ENCODE measurements at places on chromosomes 13 and 19.

- no peak for ATAC-seq
These were observed 43.6 kb downstream of the PHF11 start for GRCh38 chr13:49539313-49539712.

DNA sequence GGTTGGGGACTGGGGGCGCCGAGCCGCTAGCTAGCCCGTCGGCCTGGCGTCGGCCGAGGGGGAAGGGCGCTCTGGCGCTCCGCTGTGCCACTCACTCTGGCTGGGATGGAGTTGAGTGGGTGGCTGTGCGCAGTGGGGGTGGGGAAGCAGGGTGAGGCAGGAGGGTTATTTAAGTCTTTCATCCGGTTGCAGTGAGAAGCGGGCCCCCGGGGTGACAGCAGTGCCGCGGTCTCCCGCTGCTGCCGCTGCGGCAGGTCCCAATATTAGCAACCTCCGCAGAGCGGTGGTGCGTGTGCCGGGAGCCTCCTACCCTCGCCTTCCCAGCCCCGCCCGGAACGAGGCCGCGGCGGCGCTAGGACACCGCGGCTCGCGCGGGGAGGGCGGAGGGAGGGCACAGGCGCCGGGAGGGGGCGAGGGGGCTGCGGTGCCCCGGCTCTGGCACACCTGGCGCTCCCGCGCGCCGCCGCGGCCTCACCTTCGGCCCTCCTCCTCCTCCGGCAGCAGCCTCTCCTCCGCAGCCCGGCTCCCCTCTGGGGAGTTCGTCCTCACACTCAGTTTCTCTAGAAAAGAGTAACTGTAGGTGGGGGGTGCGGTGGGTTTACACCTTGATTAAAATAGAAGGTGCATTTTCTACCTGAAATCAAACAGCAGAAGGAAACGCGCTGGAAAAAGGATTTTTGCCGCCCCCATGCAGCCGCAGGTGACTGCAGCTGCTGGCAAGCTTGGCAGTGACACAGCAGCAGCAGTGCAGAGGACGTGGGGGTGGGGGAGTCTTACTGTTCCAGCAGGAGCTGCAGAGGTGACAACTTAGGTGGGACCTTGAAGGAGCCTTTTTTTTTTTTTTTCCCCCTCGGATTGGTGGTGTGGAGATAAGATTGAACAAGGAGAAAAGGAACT lies 4.5 kb downstream of the FGF9 start:
- ATAC-seq, result no peak

GRCh38 chr13:102589301-102589822 lies 7.4 kb upstream of the TPP2 start:
- ATAC-seq, result no peak

DNA sequence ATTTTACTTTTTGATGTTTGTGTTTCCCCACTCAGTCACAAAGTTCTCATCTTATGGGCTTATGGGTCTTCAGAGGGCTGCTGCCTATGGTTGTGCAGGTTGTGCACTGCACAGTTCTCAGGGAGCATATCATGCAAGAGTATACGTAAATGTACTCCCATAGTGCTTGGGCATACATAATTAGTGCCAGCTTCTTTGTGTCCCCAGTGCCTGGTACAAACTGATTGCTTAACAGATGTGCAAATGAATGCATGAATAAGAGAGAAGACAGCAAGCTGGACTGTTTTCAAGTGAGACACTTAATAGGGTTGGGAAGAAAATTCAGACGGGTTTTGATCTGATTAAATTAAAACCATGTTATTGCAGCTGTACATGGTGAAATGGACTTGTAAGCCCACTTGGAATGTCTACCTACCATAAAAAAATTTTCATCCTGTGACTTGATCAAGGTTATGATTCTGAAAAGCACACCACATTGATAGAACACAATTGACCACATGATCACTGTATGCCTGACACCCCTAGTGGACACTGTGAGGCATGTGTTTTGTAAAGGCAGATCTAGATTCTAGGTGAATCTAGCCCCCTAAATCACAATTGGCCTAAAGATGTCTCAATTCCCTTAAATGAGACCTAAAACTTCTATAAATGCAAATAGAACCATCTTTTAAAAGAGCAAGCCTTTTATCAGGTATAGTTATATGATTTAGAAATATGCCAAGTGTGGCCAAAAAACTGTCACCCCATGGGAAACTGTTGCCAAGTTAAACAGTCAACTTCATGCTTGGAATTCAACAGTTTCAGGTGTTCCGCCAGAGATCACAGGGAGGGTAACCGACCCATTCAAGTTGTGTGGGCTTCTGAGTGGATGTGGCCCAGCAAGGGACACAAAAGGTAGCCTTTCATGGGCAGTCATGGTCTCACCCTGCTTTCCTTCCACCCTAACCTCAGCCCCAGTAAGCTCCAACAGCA lies 27.9 kb downstream of the FAM124A start:
- ATAC-seq, result peak; percentile 50

DNA sequence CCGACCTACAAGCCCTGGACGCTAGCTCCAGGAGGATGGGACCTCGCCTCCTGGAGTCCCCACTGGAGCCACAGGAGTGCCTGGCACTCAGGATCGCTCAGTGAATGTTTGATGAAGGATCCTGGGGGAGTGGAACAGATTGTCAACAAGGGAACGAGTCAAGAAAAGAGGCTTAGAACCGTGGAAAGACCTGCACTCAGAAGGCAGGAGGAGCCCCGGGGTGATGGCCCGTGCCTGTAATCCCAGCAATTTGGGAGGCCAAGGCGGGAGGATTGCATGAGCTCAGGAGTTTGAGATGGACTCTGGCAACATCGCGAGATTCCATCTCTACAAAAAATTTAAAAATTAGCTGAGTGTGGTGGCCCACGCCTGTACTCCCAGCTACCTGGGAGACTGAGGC lies 38.9 kb downstream of the ATP12A start:
- no peak for ATAC-seq

DNA sequence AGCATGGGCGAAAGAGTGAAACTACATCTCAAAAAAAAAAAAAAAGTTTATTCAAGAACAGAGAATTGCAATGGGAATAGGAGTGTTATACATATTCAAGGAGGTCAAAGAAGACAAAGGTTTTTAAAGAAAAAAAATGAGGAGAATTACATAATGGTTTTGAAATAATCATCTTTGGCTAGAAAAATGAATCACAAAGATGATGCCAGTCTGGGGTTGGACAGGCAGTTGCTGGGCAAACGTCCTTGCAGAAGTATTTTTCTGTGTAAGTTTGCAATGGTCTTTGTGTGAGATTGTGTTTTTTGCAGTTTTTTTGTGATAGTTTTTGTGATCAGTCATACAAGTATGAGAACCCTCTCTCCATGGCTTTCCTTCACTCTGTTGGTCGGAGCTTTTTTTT lies 23.7 kb downstream of the LYPD3 start:
- ATAC-seq, result no peak

DNA sequence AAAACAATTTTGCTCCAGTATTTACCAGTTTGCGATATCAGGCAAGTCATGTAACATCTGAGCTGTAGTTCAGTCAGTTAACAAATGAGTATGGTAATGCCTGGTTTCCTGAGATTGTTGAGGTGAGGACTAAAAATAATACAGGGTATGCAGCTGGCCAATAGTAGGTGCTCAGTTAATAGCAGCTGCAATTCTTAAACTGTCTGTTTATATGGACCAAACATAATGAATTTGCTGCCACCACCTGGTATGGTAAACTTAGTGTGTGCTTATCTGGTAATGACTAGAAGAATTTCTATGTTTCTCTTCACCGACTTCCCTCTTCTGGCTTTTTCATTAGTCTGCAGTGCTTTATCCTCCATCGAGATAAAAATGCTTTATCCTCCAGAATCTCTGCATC lies 9.1 kb downstream of the ZMYM2 start:
- no peak for ATAC-seq

GRCh38 chr19:57583104-57583520 lies 833 bp upstream of the ZIK1 start:
- no peak for ATAC-seq

DNA sequence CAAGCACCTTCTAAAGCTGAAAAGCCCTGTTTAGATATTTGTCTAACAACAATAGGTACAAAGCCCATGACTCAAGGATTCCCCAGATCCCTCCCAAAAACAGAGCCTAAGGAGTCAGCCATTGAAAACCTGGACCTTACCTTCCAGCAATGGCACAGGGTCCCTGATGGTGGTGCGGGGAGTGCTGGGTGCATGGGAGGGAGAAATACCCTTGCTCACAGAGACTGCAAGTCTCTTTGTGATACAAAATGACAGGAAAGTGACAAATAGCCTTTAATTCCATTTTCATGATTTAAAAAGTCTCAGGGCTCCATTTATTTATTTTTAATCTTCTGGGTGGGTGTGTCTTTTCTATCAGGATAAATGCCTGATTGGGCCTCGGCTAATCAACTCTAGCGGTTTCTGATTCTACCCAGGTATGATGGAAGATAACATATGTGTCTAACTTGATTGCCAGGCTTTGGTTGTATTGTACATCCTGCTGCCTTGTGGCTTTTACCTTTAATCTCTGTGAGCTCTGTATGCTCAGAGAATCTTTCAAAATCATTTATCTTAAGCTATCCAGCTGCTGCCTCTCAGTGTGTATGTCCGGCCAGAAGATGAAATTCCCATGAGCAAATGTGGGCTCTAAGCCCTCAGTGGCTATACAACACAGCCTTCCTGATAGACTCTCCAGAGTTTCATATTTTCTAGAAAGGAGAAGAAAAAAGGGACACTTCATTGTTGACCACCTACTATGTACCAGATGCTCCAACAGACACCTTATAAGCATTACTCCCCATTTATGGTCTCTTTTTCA lies 54.6 kb upstream of the FAM124A start:
- no peak for ATAC-seq

GRCh38 chr13:111897178-111897845 lies 169.6 kb upstream of the SOX1 start:
- no peak for ATAC-seq
